CD14-positive monocyte (primary cell): ENCODE measurements at places on chromosomes 5 and 9.

- DNase-seq: no peak
Measured at GRCh38 chr5:93601071-93601801, 18.2 kb downstream of the NR2F1 start.

- no peak for DNase-seq
Measured at GRCh38 chr9:129617167-129617566, 3.7 kb downstream of the C9orf50 start.

- no peak for DNase-seq
Measured at GRCh38 chr5:175569701-175570100, 88.2 kb upstream of the HRH2 start.

- no peak for DNase-seq
Measured at GRCh38 chr5:1929108-1929991, 46.6 kb upstream of the IRX4 start.

DNA sequence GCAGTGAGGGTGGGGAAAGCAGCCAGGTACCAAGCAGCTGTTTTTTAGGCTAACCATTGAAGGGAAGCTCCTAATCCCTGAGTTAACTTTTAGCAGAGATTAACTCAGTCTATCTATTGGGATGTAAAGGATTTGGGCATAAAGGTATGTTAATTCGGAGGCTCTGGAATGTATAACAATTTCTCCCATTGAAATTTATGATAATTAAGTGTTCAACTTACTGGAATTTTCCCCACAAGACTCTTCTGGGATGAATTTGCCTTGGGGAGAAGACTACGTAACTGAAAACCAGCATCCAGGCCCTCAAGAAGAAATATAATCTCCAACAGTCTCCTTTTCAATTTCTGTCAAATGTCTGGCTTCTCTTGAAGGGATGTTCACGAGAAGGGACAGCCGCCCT lies 23.6 kb downstream of the ZFP62 start:
- DNase-seq: no peak

GRCh38 chr5:10528056-10528816 lies 35.6 kb upstream of the ANKRD33B start:
- no peak for DNase-seq

- peak; percentile 63 for DNase-seq
Measured at GRCh38 chr9:134403682-134404301, 77.5 kb downstream of the RXRA start.

DNA sequence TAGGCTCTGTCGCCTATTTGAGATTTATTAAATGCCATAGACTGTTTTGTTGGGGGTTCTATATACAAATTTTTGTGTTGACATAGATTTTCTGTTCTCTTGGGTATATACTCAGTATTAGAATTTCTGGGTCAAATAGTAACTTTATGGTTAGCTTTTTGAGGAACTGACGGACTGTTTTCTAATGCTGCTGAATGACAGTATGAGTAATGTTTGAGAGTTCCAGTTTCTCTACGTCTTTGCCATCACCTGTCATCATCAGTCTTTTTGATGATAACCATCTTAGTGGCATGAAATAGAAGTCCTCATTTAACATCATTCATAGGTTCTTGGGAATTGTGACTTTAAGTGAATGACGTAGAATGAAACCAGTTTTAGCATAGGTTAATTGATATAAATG lies 60.1 kb downstream of the CCDC171 start:
- no peak for DNase-seq

DNA sequence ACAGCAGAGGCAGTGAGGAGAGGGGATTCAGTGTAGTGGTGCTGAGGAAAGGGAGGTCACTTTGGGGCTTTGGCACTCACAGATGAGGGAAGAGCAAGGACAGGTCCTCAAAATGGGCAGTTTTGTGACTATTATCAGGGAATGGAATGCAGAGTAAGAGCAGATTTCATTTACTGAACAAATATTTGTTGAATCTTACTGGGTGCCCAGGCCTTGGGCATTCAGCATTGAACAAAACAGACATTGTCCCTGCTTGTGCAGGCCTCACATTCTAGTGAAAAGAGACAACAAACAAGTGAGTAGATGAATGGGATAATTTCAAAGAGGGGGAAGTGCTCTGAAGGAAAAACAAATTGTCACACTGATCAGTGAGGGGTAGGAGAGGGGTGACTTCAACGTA lies 404.1 kb downstream of the DMRT2 start:
- no peak for DNase-seq

- DNase-seq: no peak
Measured at GRCh38 chr5:32690153-32690552, 21.0 kb upstream of the NPR3 start.

DNA sequence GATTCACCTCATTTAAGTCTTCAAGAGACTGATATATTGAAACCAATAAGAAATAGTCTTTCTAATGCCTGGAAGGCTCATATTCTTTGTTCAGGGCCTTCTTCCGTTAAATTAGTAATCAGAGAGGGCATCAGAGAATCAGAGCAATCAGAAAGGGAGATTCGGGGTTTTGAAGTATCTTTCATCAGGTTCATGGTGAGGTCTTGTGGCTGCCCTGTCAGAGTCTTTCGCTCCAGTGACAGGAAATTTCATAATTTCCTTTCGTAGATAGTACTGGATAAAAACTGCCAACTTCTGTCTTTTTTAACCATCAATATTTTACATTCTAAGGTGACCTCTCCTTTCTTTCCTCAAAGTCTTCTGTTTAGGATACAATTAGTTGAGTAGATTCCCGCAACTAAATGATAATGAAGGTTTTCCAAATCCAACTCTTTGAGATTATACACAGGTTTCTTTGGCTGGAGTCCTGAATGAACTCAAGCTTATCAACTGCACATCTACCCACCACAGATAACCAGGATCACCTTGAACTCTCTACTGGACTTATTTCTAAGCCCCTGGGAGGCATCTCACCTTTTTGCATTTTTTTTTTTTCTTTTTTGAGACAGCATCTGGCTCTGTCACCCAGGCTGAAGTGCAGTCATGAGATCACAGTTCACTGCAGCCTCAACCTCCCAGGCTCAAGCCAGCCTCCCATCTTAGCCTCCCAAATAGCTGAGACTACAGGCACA lies 5.5 kb downstream of the IL31RA start:
- DNase-seq: peak; percentile 75

GRCh38 chr5:140317859-140318258 lies 15.0 kb upstream of the PFDN1 start:
- no peak for DNase-seq

- DNase-seq: no peak
Measured at GRCh38 chr5:174725261-174725990, 1.0 kb downstream of the MSX2 start.

- DNase-seq: no peak
Measured at GRCh38 chr5:168653626-168654025, 74.5 kb upstream of the PANK3 start.

GRCh38 chr9:31612336-31613030 lies 772.0 kb upstream of the ACO1 start:
- no peak for DNase-seq

DNA sequence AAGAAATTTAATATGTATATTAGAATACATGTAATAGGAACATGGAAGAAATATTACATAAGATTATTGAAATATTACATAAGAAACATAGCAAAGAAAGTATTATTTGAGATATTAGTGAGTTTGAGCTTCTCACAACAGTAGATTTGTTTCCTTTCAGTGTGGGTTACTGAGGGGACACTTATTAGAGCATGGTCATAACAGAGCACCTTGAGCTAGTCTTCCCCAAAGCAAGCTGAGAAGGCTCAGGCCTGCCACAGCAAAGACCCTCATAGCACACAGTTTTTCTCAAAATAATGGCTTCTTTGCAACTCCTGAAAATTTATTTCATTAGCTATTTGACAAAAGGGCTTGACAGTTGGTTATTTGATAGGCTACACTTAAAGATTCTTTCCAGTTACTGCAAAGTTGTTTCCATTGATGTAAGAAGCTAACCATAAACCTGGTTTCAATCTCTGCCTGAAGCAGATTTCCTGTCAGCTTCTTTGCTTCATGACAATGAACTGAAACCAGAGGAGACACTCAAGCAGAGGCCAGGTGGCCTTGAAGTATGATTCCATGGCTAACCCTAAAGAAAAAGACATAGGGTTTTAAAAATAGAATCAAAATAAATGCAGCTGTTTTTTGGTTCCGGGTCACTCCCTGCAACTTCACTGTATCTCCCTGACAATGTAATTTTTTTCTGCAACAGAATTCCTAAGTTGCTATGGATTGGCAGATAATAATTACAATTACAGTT lies 68.6 kb downstream of the ERMP1 start:
- no peak for DNase-seq

GRCh38 chr9:4927043-4927471 lies 58.0 kb upstream of the JAK2 start:
- no peak for DNase-seq

DNA sequence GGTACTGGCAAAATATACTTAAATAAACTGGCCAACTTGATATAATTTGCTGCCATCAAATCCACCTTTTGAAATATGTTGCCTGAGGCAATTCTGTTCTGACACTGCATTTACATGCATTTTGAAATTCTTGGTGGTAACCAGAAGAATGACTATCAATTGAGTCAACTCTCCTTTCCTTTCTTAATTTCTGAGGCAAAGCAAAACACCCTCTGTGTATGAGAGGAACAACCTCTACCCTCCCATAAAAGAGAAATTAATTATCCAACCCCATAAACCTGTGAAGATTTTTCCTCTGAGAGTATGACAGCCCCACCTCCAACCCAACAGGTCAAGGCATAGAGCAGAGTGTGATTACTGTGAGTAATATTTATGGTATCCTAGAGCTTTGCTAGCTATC lies 286.8 kb downstream of the NR2F1-AS1 start:
- no peak for DNase-seq

GRCh38 chr5:150576449-150576949 lies 64.0 kb upstream of the SYNPO start:
- DNase-seq: no peak

DNA sequence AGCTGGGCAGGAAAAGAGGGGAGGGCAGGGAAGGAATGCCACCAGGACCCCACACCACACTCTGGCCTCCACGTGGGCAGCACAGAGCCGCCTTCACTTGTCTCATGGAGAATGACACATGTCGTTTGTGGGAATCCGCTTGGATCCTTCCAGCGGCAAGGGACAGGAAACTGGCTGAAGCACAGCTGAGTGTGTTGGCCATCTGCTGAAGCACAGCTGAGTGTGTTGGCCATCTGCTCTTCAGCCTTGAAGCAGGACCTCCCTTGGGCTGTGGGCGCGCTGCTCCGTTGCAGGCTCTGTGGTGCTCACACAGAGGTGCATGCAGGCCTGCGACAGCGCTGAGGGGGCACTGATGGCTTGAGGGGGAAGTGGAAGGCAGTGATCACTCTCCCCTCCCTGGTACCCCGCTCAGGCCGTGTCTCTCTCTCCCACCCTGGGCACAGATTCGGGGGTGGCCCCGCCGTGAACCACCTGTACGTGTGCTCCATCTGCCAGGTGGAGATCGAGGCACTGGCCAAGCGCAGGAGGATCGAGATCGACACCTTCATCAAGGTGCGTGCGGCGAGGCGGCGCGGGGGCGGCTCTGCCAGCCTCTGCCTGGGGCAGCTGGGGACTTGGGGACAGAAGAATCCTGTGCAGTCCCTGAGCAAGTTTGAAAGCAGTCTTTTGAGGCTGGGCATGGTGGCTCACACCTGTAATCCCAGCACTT lies 40.6 kb downstream of the USP20 start:
- no peak for DNase-seq

DNA sequence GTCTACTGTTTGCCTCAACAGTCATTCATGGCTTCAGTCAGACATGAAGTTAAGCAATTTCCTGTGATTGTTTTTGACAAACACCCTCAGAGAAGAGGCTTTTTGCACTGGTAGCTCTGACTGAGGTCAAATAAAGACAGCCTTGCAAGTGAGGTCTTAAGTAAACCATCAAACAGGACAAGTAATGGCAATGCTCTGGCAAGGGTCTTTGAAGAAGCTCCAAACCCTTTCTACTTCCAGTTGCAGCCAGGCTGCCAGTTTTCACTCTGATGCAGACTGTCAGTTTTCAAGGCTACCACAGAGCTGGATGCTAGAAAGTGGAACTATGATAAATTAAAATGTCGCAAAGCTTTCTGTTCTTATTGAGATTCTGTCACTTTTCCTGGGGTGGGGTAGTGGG lies 421.5 kb upstream of the PTGER4 start:
- peak; percentile 67 for DNase-seq

- DNase-seq: no peak
Measured at GRCh38 chr9:137278721-137279711, 1.5 kb downstream of the TOR4A start.

DNA sequence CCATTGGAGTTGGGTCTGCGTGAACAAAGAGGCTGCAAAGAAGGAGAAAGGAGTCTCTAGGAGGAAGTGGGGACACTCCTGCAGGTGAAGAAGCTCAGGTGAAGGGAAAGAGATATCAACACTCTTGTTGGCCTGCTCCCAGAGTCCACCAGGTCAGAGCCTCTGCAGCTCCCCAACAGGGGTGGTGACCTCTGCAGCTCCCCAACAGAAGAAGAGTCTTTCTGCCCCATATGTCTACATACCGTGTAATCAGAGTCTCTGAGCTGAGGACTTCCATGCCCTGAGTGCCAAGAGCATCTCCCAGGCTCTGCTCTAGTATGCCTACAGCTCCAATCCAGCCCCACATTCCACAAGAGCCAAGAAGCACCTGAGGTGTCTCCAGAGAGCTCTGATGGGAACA lies 67.4 kb upstream of the TRPC7 start:
- no peak for DNase-seq

- no peak for DNase-seq
Measured at GRCh38 chr9:131714161-131714646, 25.7 kb downstream of the RAPGEF1 start.

GRCh38 chr5:15566306-15566705 lies 66.3 kb downstream of the FBXL7 start:
- no peak for DNase-seq

DNA sequence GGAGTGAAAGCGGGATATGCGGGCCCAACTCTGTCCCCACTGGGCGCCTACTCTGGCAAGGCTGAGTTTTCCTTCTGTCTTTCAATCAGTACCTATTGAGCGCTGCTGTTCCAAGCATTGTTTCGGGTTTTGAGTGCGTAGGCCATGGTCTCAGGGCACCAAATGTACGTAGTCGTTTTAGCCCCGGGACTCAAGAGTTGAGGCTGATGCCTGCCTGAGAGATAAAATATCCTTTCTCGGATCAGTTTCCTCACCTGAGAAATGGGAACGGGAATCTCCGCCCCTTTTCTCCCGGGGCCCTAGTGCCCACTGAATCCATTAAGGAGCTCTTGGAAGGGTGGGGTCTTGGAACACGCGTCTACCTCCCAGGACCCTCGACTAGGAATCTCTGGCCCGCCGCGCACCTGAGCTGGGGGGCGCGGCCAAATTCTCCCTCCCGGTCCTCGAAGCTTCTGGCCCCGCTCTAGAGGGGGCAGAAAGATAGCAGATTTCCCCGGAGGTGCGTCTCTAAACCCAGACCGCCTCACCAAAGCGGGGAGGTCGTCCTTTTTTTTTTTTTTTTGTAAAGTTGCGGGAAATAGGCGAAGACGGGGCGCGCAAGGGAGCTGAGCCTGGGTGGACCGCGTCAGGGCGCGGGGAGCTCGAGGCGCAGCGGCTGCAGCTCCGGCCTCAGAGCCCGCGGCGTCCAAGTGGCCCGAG lies 494 bp upstream of the CXXC5 start:
- DNase-seq: no peak

GRCh38 chr5:118173340-118173739 lies 815.0 kb downstream of the DTWD2 start:
- no peak for DNase-seq
